ENCODE measurements at places on chromosomes 2 and 18.

- DNase-seq, result no peak
These were observed 129.3 kb downstream of the GLI2 start for GRCh38 chr2:120864981-120865380.

DNA sequence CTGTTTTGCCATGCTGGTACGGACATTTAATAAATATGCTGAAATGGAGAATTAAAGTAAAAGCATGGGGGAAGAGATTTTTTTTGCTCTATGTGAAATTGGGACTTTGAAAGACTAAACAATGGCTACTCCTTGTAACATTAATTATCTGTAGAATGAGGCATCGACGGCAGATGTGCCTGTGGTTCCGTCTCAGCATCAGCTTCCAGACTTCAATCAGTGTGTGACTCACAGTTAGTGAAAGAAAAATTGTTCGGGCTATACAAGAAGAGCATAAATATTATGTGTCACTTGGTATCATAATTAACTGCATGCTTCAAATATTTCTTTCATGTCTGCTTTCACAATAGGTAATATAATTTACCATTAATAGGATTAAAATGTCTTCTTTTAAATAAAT lies 117.0 kb upstream of the SMIM21 start:
- no peak for DNase-seq

GRCh38 chr2:34670482-34670881 lies 1071.4 kb upstream of the FAM98A start:
- no peak for DNase-seq

DNA sequence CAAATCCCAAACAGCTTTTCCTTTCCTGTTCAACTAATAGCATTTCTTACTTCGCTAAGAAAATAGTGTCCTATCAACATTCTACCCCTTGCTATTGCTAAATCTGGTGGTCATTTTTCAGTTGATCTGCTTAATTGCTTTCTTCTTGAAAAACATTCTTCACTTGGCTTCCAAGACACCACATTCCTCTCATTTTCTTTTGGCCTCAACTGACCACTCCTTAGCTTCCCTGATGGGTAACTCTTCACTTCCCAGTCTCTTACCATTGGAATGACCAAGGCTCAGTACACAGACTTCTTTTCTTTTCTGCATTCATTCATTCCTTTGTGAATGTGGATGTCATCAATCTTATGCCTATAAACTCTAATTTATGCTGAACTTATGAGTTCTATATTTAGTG lies 230.8 kb upstream of the CDH2 start:
- DNase-seq, result no peak
